ENCODE measurements at places on chromosomes 5 and 9.
A peak's percentile ranks its signal among the peaks of the same experiment; 100 is the strongest.

DNA sequence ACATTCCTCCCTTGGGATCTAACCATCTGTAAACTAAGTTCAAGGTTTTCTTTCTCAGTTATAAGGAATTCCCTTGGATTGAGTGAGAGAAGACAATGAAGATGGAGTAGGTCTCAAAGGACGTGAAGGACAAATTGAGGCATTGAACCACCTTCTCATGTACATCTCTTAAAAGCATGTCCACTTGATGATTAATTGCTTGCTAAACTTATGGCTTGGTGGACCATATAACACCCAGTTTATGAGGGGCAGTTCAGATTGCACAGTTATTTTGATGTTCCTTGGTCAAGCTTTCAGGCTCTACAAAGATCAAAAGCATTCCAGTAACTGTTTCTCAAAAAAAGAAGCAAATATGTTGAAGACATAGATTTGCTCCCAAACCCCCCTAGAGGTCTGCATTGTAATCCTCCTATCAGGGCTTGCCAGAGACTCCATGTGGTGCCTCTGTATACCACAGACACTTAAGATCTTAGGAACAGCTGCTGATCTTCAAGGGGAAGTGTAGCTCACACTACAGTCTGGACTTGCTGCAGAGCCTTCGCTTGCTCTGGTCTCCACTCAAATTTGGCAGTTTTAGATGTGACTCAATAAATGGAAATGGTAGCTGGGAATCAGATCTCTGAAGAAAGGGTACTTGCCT is 56.9 kb upstream of the ALDH1A1 start:
- DNase-seq = no peak

DNA sequence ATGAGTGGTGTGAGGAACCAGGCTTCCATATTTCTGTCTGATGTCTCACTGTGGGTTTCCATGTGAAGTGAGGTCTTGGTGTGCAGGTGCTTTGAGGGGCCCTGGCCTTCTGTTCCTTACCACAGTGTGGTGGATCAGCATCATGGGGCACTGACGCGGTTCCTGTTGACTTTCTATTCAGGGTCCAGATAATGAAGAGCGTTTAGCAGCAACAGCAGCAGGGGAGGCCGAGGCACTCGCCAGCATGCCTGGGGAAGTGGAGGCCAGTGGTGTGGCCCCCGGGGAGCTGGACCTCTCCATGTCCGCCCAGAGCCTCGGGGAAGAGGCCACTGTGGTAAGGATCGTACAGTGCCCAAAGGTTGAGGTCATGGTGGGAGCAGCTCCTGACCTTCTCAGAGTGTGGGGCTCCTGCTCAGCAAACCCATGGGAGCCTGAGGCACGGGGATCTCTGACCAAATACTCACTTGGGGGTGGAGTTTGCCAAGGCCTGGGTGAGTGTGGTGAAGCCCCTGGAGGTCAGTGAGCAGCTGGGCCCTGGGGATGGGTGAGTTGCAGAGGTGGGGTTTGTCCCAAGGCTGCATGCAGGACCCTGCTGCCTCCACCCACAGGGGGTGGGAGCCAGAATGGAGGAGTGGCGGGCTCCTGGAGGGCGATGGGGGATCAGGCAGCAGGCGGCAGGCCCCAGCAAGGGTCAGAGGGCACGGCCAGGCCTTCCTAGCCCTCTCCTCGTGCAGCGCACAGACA is 61.2 kb downstream of the COL15A1 start:
- DNase-seq = no peak

DNA sequence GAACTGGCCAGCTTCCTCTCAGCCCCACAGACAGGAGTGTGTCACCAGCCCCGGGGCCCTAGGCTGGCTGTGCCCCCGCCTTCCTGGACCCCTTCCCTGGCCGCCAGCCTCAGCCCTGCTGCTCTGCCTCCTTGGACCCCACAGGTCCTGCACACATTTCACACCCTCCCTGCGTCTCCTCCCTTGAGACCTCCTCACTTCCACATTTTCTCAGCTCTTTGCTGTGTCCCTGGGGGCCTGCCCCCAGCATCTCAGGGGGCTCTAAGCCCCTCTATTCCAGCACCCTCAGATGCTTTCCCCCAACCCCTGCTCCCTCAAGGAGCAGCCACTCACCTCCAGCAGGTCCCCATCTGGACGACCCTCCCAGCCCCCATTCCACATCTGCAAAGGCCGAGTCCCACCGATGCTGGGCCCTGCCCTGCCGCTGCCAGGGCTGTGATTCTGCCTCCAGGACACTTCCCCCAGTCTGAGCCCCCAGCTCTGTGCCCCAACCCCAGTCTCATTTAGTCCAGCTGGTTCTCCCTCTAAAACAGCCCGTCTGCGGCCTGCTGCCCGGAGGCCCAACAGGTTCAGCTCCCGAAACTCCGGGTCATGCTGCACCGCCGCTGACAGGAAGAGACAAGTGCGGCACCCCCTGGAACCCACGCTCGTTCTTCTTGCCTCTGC is 4.2 kb downstream of the SLC34A3 start:
- DNase-seq = no peak

GRCh38 chr5:38422622-38423021 is 133.8 kb downstream of the LIFR start:
- DNase-seq = no peak

- no peak for DNase-seq
Observed at GRCh38 chr5:40585537-40586267, 94.0 kb upstream of the PTGER4 start.

DNA sequence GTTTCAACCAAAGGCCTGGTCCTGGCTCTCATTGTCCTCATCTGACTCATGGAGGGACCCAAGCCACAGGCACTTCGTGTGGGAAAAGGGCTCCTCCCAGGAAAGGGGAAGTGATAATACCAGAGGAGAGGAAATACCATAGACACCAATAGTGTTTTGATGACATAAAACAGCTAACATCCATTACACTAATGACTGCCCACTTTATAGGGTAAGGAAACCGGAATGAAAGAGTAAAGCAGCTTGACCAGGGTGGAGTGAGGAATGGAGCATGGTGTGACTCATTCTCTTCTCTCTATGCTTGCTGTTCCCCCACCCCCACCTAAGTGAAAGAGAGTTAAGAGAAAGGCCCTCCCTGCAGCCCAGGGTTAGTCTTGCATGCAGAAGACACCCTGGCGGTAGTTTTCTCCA is 67.4 kb upstream of the HRH2 start:
- no peak for DNase-seq

GRCh38 chr5:171272996-171273970 is 35.8 kb upstream of the TLX3 start:
- DNase-seq = no peak

DNA sequence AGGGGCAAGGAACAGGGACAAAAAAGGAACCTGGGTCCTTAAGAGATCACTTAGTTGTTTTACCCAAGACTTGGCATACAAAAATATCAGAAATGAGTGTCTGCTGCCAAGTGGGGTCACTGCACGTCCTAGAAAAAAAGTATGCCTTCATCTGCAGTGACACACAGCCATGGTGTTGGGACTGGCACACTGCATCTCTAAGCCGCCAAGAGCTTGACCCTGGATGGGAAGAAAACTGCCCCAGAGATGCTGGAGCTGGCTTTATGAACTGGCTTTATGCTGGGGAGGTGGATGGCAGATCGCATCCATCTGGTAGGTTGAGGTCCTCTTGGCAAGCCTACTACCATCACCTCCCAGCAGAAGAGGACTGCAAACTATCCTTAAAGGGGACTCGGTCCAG is 51.7 kb downstream of the IRF1 start:
- DNase-seq = no peak

GRCh38 chr5:106047341-106047740 is 1623.4 kb downstream of the EFNA5 start:
- DNase-seq = no peak

DNA sequence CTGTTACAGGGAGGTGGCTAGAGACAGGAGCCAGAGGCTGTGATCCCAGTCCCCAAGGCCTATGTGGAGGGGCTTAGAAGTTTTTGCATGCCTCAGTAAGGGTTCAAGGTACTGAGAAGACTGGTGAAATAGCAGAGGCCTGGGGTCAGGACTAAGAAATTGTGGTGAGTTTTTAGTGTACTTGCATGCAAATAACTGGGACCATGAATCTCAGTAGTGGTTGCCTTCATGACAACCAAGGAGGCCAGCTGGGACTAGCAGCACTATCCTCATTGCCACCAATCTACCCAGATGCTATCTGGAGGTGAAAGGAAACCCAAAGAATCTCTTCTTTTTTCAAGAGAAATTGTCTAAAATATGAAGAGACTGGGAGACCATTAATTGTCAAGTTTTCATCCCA is 395.1 kb downstream of the CETN3 start:
- DNase-seq = no peak

- DNase-seq = no peak
Observed at GRCh38 chr9:389758-390157, 175.1 kb downstream of the DOCK8 start.

DNA sequence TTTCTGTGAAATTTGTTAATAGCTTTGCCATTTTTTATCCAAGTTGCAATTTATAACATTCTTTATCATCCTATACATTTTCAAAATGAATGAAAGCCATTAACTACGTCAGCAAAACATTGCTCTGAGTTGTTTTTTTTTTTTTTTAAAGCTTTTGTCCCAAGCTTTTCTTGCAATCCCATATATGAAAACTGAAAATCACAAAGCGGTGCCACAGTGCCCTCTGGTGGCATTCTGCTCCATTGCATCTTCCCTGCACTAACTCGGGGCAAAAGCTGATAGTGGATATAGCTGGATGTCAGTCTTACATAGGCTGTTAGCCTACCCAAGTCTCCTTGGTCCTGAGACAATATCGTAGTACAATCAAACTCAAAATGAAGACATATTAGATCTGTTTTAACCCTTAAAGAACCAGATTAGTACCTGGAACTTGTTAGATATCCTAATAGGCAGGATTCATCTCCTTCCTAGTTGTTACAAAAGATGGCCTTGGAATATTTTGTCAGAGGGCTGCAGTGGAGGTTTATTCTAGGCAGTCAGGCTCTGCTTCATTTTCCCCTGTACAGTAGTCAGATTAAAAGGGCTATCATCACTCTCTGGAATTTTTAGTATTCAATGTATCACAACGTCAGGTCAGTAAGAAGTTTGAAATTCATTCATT is 669.9 kb downstream of the PTPRD start:
- DNase-seq = peak; percentile 3

Data from stimulated activated CD4-positive, alpha-beta T cell treated with anti-CD3 and anti-CD28 coated beads, Interleukin-1b, Interleukin-23, amount 100 ng/mL, for 1 hour (primary cell).